ENCODE measurements at places on chromosomes 7 and 10.

GRCh38 chr7:105228555-105228954, 160.2 kb downstream of the SRPK2 start:
- DNase-seq: no peak

DNA sequence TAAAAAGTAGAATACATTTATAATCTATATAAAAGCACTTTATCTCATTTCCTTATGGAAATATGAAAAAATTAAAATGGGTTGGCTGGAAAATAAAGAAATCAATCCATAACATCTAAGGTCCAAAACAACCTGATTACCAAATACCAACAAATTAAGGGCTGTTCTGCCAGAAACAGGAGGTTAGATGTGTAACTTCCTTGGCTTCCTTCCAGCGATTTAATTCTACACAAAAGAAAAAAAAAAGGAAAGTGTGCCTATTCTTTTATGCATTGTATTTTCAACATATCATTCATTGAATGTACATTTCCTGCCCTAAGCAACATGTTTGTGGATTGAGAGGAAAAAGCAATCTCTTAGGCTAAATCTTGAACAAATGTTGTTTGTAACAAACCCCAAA, 36.2 kb upstream of the USP6NL start:
- no peak for DNase-seq

DNA sequence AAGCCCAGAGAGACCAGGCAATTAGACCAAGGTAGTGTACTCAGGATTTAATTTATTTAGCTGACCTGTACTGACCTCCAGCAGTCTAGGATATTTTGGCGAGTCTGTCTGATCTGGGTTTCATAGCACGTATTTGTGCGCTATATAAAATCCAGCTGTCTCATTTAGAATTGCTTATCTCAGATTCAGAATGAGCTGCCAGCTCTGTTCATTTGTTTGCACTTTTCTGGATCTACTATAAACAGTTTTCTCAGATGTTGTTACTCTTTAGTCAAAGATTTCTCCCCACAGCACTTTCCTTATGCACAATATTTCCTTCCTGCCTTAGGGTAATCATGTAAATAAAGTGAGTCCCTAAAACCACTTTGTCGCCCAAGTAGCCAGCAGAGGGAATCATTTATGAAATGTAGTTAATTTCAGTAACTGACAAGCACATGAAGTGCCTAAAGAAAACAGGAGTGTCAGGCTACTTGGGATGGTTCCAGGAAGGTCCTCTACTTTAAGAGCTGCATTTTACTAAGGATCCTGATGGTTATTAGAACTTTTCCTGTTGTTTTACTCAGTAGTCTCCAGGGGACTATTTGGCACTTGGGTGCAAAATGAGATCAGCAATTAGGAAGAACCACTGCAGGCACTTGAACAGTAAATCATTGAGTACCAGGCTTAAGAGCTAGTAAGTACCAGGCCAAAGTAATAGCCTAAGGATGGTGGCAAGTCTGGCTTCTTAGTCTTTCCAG, 226.4 kb downstream of the TWIST1 start:
- no peak for DNase-seq

DNA sequence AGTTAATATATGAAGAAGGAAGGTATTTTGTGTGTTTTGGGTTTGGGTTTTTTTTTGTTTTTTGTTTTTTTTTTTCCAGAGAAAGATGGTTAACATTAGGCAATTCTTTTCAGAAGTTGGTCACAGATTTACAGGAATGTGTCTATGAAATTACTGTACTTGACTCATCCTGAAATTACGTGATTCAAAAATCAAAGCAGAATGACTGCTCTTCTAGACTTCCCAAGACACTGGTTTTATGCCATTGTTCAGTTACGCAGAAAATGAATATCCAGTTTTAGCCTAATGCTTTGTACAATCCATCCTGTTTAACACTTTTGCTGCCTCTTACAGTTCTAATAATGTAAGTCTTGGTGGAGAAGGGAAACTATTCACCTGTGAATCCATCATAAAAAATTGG, 39.7 kb upstream of the CELF2 start:
- no peak for DNase-seq

GRCh38 chr7:13829231-13829630, 160.2 kb downstream of the ETV1 start:
- DNase-seq: no peak

Data from CD4-positive, alpha-beta T cell treated with Interleukin-17A for 4 hours (primary cell).